ENCODE measurements at places on chromosomes 13 and 19.
A peak's percentile ranks its signal among the peaks of the same experiment; 100 is the strongest.

DNA sequence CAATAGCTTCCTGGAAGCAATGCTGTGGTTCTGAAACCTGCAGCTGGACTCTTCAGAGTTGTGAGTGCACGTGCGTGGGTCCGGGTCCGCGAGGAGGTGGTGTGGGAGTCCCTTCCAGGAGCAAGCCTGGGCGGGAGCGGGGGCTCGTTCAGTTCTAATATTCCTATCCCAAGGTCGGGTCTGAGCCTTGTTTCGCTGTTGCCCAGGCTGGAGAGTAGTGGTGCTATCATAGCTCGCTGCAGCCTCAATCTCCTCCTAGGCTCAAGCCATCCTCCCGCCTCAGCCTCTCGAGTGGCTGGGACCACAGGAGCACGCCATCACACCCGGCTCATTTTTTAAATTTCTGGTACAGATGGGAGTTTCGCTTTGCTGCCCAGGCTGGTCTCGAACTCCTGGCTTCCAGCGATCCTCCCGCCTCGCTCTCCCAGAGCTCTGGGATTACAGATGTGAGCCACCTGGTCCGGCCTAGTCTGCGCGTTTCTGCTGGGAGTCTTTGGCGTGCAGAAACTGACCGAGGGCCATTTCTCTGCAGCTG, 625 bp downstream of the ZFP82 start:
- DNase-seq, result peak; percentile 13

DNA sequence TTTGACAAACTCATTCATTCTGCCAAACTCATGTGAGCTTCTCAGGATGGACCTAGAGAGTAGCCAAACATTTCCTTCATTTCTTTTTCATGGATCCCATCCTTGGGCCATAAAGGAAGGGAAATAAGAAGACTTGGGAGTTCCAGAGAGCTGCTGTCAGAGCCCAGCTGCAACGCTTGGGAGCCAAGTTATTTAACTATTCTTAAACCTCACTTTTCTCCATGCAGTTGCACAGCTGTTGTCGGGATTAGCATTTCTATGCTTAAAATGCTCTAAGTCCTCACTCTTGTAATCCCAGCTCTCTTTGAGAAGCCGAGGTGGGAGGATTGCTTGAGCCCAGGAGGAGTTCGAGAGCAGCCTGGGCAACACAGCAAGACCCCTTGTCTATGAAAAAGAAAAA, 11.7 kb upstream of the CASP14 start:
- DNase-seq, result no peak

DNA sequence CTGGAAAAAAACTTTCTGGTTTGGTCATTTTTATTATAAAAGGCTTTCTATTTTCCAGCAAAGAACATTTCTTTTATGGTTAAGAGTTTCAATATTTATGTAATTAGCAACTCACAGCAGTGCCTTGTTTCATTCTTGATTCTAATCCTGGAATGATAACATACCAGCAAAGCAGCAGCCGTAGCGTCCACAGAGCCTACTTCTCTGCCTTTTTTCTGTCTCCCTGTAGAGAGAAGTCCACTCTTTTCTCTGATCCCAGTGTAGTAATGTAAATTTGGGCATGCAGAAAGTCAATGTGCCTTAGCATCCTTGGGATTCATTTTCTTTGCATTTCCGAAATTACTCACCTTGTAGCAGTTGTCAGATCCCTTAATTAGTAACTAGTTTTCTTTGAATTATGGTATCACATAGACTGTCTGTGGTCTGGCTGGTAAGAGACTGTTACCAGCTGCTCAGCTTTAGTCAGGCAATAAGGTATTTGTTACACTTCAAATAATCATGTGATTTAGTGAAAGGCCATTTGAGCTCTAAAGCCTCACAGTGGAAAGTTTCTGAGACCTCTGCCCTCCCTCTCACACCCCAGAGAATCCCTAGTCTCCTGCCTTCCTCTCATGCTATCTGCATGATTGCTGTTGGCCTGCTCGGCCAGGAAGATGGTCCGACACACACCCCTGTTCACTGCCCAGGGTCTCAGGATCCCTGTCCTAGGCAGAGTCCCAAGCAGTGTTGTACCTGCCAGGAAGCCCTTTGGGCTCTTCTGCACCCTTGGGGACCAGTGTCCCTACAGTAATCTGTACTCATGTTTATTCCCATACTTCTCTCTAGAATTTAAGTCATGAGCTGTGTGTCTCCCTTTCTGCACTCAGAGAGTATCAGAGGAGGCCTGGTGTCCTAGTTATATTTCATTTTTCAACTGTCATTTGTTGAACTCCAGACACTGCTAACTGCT, 86.3 kb downstream of the LRCH1 start:
- no peak for DNase-seq

DNA sequence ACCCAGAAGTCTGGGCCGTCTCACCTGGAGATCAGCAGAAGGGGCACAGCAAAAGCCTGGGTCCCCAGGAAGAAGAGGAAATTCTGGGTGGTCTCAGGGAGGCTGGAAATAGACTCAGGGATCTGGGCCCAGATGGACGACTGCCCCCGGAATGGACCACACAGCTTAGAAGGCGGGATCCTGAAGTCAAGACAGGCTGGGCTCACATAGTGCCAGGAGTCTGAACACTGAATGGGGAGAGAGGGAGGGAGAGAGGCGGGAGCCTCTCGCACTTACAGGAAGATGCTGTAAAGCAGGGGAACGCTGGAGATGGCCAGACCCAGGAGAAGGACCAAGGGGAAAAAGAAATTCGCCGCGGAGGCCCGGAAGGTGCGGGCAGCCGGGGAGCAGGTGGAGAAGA, 1.3 kb upstream of the LENG1 start:
- DNase-seq, result no peak

- no peak for DNase-seq
Measured at GRCh38 chr19:48877855-48878195, 5.6 kb downstream of the PPP1R15A start.

DNA sequence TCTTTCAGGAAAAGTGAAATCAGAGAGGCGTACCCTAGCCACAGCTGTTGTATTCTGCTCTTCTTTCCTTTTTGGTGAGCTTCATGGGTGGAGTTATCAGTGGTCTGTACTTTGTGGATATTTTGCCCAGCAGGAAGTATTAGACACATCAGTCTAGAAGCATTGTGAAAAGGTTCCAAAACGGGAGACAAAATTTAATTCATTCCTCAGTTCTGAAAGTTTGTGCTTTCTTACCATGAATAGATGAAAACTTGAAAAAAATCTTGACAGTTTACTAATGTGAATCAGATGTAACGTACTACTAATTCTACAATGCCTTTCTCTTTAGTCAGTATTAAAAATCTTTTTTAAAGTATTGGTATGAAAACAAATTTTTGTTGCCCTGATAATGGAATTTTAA, 116.8 kb downstream of the DNAJC3 start:
- DNase-seq, result no peak

DNA sequence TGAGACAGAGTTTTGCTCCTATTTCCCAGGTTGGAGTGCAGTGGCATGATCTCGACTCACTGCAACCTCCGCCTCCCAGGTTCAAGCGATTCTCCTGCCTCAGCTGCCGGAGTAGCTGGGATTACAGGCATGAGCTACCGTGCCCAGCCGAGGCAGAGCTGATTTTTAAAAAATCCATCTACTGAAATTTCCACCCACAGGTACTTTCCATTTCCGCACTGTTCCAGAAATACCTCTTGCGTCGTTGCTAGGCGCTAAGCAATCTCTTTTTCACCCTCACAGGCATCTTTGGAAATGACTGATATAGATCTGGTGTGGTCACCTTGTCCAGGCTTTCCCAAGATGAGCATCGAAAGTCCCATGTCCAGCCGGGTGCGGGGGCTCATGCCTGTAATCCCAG, 9.4 kb downstream of the TMEM38A start:
- no peak for DNase-seq

DNA sequence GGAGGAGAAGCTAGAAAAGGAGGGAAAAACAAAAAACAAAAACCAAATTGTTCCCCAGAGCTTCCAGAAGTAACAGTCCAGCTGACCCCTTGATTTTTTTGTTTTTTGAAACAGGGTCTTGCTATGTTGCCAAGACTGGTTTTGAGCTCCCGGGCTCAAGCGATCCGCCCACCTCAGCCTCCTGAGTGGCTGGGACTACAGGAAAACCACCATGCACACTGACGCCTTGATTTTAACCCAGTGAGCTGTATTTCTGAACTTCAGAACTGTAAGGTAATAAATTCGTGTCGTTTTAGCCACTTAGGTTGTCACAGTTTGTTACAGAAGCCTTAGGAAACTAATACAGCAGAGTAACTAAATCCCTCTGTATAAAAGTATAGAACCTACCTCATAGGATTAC, 1.1 kb upstream of the NEK3 start:
- no peak for DNase-seq

- no peak for DNase-seq
Measured at GRCh38 chr13:23427881-23428528, 5.5 kb downstream of the SACS start.

DNA sequence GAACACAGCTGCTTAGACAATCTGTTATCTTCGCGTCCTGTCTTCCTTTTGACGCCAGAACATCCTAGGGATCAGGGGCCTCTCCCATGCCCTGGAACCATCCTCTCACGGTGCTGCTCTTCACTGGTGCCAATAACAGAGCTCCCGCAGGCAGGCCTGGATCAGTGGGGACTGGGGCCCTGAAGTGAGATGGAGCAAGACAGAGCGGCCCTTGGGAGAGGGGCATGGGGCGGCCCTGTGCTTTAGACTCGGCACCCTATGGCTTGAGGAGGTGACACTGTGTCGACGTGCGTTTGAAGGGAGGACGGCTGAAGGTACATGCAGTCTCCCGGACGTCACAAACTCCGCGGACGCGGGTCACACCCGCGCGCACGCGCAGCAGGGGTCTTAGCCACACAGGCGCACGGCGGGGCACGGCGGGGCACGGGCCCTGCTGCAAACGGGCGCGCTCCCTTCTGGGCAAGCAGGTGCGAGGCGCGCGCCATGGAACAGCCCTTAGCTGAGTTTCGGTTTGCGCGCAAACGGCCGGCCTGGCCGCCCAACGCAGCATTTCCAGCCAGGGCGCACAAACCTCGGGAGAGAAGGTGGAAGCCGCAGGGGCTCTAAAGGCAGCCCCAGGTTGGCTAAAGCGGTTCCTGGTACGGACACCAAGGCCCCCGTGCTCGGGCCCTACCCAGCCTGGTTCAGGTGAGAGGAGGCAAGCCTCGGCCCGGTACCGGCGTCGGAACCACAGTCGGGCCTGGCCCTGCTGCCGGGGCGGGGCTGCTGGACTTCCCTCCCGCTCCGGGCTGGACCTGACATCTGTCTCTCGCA, 16.5 kb upstream of the RNF17 start:
- no peak for DNase-seq

DNA sequence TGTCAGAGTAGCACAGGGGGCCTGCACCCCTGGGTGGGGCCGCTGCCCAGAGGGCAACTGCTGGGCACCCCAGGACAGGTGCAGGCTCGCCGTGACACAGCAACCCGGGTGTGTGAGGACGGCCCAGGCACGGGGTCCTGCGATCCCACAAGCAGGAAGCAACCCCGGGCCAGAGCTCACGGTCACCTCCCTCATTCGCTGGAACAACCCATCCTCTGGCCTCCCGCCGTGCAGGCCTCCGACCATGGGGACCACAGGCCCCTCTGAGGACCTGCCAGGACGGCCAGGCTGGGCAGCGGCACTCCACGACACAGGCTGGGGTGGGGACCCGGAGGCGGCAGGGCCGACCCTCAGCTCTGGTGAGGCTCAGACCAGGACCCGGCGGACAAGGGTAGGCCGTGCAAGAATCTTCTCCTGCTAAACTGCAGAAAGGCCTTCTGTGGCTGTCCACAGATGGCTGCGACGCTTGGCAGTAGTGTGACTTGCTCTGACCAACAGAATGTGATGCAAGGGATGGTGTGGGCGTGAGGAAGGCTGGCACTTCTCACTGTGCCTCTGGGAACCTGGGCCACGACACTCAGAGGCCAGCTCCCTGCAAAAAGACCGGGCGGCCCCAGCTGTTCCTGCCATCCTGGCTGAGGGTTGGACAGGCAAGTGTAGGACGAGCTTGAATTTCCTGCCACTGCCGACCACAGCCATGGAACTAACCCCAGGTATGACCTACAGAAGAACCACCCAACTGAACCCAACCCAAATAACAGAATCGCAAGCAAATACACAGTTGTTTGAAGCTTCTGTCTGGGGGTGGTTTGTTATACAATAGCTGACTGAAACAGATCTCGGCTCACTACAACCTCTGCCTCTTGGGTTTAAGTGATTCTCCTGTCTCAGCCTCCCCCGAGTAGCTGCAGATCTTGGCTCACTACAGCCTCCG, 26.5 kb downstream of the PIP5K1C start:
- DNase-seq, result no peak

- DNase-seq, result no peak
Measured at GRCh38 chr19:39038098-39038497, 5.7 kb upstream of the FBXO27 start.

- DNase-seq, result no peak
Measured at GRCh38 chr13:29743201-29743786, 107.1 kb downstream of the UBL3 start.

DNA sequence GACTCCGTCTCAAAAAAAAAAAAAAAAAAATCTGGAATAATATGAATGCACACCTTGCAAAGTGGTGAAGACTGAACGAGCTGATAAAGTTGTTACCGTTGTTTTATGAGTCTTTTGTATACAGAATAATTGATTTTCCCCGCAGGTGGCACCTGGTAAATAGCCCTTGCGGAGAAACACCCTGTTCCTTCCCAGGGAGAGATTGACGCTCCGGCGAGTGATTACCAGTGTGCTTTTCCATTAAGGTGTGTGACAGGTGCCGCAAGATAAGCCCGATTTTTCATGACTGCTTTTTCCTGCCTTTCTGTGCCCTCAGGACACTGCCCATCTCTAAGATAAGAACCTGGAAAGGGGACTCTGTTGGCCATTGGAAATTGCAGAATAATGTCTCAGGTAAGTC, 943 bp downstream of the ZNF302 start:
- DNase-seq, result no peak

DNA sequence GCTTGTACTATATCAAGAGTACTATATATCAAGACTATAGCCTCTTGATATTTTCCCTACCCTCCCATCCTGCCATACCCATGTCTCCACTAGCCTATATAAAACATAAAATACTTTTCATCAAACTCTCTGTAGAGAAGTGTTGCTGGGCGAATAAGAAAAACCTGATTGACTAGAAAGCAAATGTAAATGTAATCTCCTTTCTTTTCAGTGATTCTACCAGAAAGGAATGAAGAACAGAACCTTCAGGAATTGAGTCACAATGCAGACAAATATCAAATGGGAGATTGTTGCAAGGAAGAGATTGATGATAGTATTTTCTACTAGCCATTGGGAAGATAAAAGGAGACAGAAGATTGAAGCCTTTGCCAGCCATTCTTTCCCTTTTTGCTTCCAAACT, 89.2 kb downstream of the KCNRG start:
- no peak for DNase-seq

- DNase-seq, result no peak
Measured at GRCh38 chr13:81872581-81872980, 1531.7 kb upstream of the SPRY2 start.

- DNase-seq, result no peak
Measured at GRCh38 chr13:30829145-30829832, 76.8 kb upstream of the MEDAG start.

DNA sequence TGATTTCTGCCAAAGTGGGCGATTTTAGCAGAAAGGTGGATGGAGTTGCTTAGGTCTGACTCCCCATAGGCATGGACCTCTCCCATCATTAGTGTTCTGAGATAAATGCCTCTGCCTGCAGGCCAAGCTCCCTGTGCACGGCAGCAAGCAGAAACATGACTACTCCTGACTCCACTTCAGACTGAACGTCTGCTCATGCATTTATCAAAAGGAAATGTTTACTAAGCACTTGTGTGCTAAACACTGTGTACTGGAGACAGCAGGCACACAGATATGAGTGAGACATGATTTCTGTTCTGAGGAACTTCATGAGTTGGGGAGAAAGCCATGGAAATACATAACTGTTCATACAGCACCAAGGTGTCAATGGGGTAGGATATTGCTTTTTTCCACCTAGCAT, 149.6 kb downstream of the MIPEP start:
- no peak for DNase-seq

GRCh38 chr13:51478418-51479198, 25.8 kb upstream of the INTS6 start:
- no peak for DNase-seq
